ENCODE measurements at places on chromosomes 2 and 18.

GRCh38 chr2:27591745-27592144 lies 8.9 kb downstream of the ZNF512 start:
- no peak for DNase-seq

GRCh38 chr2:191230174-191230573 lies 15.0 kb upstream of the MYO1B start:
- no peak for DNase-seq

DNA sequence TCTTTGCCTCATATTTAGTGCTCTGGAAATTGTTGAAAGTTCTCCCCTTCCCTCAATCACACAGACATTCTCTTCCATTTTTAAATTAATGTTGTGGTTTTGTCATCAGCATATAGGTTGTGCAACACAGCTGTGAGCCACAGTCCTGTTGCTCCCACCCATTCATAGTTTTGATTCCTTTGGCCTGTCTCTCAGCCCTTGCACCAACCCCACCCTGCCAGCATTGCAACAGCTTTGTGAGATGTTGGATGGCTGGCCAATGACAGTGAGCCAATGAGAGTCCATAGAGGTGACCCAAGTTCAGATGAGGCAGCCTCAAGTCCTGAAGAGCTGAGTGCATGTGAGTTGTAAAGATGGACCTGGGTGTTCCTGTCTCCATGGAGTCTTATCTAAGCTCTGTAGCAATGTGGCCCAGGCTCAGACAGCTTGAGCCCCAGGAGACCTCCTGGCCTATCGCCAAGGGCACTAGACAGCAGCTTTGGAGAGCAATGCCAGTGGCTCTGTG lies 775.5 kb downstream of the RNF144A start:
- peak; percentile 61 for DNase-seq

DNA sequence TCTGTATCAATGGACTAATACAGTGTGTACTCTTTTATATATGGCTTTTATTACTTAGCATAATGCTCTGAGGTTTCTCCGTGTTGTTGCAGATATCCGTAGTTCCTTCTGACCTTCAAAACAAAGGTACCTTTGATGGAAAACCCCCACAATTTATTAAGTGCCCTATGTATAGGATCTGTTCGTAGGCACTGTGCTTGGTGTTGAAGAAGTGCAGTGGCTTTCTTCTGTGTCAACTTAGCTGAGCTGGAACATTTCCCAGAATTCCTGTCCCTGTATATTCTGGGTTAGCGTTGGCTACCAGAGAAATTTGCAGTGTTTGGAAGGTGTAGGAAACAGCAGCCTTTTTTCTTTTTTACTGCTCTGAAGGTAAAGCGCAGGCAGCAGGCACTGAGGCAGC lies 56.3 kb upstream of the MSH2 start:
- no peak for DNase-seq

DNA sequence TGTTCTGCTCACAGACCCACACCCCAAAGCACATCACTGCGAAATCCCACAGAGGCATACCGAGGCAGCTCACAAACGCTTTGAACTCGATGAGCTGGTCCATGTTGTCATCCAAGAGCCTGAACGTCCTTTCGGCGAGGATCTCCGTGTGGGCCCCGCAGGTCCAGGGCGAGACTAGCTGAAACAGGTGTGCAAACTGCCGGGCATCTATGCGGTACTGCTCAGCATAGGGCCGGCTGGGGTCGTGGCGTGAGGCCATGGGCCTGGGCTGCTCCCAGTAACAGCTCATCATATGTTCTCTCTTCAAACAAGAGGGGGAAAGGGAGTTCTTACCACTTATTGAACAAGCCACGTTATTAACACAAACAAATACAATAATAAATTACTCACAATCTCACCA lies 20.1 kb downstream of the RPL31 start:
- no peak for DNase-seq

- no peak for DNase-seq
These were observed 21.8 kb upstream of the DNAJC27 start for GRCh38 chr2:24993406-24994145.

DNA sequence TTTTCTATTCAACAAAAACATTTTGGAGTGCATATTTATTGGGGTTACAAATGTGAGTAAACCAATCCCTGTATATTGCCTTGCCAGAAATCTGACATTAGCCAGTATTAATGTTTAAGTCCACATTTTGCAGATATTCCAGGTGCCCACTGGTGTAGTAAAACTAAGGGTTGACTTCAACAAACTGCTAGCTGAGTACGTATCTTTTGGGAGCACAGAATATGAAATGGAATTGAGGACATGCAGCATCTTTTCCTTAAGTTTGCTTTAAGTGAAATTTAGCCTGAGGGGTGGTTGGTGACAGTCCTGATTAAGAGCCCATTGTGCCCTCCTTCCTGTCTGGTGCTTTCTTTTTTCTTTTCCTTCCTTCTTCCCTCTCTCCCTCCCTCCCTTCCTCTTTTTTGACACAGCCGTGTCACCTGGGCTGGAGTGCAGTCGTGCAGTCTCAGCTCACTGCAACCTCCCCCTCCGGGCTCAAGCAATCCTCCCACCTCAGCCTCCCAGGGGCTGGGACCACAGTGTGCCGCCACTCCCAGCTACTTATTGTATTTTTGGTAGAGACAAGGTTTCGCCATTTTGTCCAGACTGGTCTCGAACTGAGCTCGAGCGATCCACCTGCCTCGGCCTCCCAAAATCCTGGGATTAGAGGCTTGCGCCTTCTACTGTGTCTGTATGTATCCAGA lies 1.6 kb downstream of the NUP35 start:
- DNase-seq, result no peak

- no peak for DNase-seq
These were observed at the start of gene CBLN2 for GRCh38 chr18:72544092-72544886. CBLN2 (minus strand) TSS chr18:72544342; CDS start chr18:72542160, 2,182 bp downstream.

- peak; percentile 39 for DNase-seq
These were observed 2.1 kb upstream of the CXCR1 start for GRCh38 chr2:218168635-218169462.

DNA sequence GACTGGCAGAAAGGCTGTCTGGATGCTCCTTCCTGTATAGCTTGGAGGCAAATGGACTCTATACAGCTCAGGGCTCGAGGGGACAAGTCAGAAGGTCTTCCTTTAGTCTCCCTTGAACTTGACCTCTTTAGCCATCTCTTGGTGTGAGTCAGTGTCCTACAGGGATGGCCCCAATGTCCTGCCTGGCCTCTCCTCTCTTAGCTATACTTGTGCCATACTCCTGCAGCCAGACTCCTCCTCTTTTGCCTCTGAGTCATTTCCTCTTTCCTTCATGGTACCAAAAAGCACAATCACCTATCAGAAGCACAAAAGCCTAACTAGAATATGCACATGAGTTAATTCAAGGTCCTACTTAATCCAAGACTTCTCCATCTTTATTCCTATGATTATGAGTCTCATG lies 112.7 kb downstream of the XRCC5 start:
- no peak for DNase-seq

GRCh38 chr2:451495-451894 lies 163.6 kb upstream of the ALKAL2 start:
- DNase-seq, result no peak

- no peak for DNase-seq
These were observed 802.7 kb downstream of the RNF144A start for GRCh38 chr2:7719876-7720275.

- DNase-seq, result no peak
These were observed 1.7 kb downstream of the EML4 start for GRCh38 chr2:42170619-42171395.

- DNase-seq, result no peak
These were observed 2.0 kb downstream of the PXDN start for GRCh38 chr2:1742301-1742680.

DNA sequence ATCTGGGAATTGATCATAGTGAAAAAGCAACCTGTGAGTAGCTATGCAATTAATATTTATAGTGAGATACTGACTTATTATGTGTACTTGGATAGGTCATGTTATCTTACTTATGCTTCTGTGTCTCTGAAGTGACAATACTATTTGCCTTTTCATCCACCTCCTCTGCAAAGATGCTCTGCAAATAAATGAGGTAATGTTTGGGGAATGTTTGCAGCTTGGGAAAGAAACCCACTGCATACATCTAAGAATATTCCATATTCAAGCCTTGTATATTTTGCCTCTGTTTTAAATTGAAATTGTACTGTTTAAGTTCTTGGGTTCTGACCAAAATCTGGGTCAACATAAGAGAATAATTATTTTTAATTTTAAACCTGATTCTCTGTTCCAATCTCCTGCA lies 217.4 kb upstream of the DTNA start:
- no peak for DNase-seq

DNA sequence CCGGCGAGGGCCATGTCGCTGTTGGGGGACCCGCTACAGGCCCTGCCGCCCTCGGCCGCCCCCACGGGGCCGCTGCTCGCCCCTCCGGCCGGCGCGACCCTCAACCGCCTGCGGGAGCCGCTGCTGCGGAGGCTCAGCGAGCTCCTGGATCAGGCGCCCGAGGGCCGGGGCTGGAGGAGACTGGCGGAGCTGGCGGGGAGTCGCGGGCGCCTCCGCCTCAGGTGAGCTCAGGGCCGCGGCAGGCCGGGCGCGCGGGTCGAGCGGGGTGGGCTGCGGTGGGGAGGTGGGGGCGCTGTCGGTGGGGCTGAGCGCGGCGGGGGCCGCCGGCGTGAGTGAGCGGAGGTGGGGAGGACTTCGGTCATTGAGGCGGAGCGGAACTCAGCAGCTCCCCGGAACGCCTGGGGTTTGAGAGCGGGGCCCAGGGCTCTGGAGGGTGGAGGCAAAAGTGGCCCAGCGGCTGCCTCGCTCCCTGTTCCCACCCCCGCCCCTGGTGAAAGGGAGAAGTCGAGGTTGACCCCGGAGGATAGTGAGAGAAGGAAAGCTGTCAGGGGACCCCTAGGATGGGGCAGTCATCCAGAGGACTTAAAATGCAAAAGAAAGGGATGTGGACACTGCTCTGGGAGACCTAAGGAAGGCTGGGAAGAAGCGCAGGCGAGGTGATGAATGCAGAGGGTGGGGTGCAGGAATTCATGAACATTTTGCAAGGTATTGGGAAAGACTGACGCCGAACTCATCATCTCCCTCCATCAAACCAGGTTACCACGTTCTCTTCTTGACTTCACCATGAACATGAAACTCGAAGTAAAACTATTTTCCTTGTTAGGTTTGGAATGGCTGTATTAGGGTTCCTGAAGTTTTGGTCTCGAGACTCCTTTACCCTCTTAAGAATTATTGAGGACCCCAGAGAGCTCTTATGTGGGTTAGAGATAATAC lies 633 bp downstream of the MALT1 start:
- DNase-seq, result no peak

DNA sequence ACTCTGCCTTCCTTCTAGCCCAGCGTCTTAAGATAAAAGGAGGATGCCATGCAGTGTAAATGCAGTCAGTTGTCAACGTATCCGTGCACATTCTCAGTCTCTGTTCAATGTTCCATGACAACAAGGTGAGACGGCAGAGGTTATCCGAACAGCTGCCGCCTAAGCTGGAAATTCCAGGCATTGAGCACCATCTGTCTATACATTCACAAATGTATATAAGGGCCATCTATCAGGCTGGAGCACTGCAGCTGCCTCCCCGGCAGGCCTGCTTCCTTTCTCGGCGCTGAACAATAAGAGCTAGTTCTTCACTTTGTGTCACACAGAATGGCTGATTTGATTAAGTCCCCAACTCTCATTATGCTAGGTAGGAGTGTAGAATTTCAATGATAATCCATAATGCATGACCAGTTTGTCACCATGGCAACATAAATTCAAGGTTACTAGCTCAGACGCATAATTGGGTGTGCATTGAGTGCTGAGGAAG lies 282.2 kb upstream of the SOX11 start:
- peak; percentile 98 for DNase-seq

GRCh38 chr2:144136297-144137010 lies 383.5 kb downstream of the ZEB2 start:
- no peak for DNase-seq

DNA sequence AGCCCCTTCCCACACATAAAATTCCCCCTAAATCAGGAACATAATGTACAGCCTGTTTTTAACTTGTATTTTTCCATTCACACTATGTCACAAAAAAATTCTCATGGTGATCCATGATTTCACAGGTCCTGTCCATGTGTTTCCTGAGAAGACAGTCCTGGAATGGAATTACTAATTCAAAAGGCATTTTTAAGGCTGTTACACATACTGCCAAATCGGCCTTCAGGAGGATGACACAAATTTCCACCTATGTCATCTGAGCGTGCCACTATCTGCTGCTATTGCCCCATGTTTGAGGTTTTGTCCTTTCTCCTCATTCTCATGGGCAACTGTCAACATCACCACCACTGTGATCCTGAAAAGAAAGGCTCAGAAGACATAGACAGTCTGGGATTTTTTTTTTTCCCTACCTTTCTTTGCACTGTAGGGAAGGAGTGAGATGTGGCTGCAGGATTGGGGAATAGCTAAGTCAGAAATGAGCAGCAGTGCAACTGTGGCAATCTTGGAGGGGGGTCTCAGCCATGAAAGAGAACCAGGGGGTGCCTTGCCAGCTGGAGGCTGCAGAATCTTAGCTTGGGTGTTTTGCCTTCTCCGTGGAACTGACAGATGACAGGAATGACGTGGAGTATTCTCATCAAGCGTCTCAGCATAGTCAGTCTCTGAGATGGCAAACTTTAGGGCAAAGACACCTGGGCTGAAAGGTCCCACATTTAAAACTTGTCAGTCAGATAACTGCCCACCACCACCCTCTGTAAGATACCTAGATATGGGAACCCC lies 73.4 kb downstream of the MARCHF4 start:
- DNase-seq, result no peak

- no peak for DNase-seq
These were observed 235.5 kb downstream of the THSD7B start for GRCh38 chr2:137000811-137001210.

DNA sequence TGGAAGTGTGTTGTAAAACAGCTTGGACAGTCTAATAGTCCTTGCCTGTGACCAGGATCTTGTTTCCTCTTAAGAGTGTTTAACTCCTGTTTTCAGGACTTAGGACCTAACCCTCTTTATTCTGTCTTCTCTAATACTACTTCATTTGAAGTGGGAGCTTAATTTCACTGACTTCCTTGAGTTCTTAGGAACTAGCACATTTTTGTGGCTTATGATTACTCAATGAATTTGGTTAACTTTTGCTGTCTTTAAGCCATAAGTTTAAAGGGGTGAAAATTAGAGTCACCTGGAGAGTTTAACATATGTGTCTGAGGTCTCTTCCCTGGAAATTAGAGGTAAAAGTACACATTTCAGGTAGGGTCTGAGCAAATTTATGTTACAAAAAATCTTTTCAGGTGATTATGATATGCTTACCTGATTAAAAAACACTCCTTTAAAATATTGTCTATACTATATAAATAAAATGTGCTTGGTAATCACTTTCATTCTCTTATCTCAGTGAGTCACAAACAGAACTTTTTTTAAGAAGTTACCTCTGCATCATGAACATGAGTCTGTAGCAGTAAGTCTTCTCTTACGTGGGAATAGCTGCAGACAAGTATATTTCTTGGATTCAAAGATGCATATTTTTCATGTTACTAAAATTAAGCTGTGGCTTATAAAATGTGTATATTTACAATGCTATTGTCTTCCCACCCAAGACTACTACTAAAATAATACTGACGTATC lies 52.7 kb downstream of the ATP9B start:
- no peak for DNase-seq

- DNase-seq, result no peak
These were observed 631.8 kb upstream of the SETBP1 start for GRCh38 chr18:44048846-44049245.

- DNase-seq, result no peak
These were observed 75.9 kb downstream of the RAD51AP2 start for GRCh38 chr2:17442334-17442733.
